RPMI7951 (cell line): ENCODE measurements at places on chromosomes 16 and 17. TPM values are rescaled to one million over a fixed set of nuclear protein-coding genes. Genes with fewer than 3 reads are reported as not detected.

Gene GRIN2A
- 0.59 and 1.2 TPM in 2 replicates for total RNA-seq

Gene DOC2A
- total RNA-seq = 1.1 TPM in 1 of 2 replicates, not detected in the other

Gene CBX2
- total RNA-seq = 5.0 and 6.1 TPM in 2 replicates

Gene PSMC3IP
- total RNA-seq = 18.7 and 25.0 TPM in 2 replicates

Gene SYT17
- 0.20 and 0.24 TPM in 2 replicates for total RNA-seq

Gene TOX3
- total RNA-seq = not detected in 2 replicates

Gene TBC1D3I
- total RNA-seq = 0.29 TPM in 1 of 2 replicates, not detected in the other

Gene DNAH3
- under 0.01 TPM in 1 of 2 replicates, not detected in the other for total RNA-seq

Gene KRTAP4-5
- not detected in 2 replicates for total RNA-seq

Gene TM4SF5
- total RNA-seq = not detected in 2 replicates

Gene SLC38A8
- not detected in 2 replicates for total RNA-seq

Gene GSG1L
- total RNA-seq = not detected in 2 replicates

Gene INO80E
- total RNA-seq = 53.7 and 81.3 TPM in 2 replicates

Gene PRSS27
- total RNA-seq = 0.29 and 1.1 TPM in 2 replicates

Gene MT3
- total RNA-seq = not detected in 2 replicates

Gene SNAI3
- total RNA-seq = not detected in 2 replicates

Gene TMEM256
- total RNA-seq = 177 and 229 TPM in 2 replicates

Gene CTF1
- 0.24 and 0.39 TPM in 2 replicates for total RNA-seq

Gene TNS4
- total RNA-seq = not detected in 2 replicates

Gene KRTAP4-4
- total RNA-seq = not detected in 2 replicates

Gene CNGB1
- not detected in 2 replicates for total RNA-seq

Gene CNTNAP4
- total RNA-seq = not detected in 2 replicates

Gene RSAD1
- 10.0 and 11.1 TPM in 2 replicates for total RNA-seq

Gene ASGR2
- not detected in 2 replicates for total RNA-seq

Gene SLC13A2
- total RNA-seq = not detected in 2 replicates

Gene MYO15A
- 0.24 TPM in 1 of 2 replicates, not detected in the other for total RNA-seq

Gene TEKT5
- total RNA-seq = not detected in 2 replicates

Gene ASGR1
- not detected in 2 replicates for total RNA-seq

Gene TLCD1
- total RNA-seq = 3.2 and 8.7 TPM in 2 replicates

Gene SLFN14
- total RNA-seq = not detected in 2 replicates

Gene TMEM235
- total RNA-seq = not detected in 2 replicates

Gene CASKIN1
- total RNA-seq = not detected in 2 replicates

Gene SALL1
- total RNA-seq = 8.9 and 10.8 TPM in 2 replicates

Gene SLC5A11
- not detected in 2 replicates for total RNA-seq

Gene NLRC3
- total RNA-seq = 0.12 TPM in 1 of 2 replicates, not detected in the other

Gene ODF4
- total RNA-seq = not detected in 2 replicates

Gene HOXB8
- total RNA-seq = 0.24 and 0.49 TPM in 2 replicates

Gene HS3ST3B1
- 0.88 and 1.2 TPM in 2 replicates for total RNA-seq

Gene OTOP3
- not detected in 2 replicates for total RNA-seq

Gene NPW
- 0.20 and 0.24 TPM in 2 replicates for total RNA-seq

Gene MSI2
- 29.4 and 30.4 TPM in 2 replicates for total RNA-seq

Gene TUBB3
- 229 and 237 TPM in 2 replicates for total RNA-seq

Gene MMP25
- under 0.01 TPM in 1 of 2 replicates, not detected in the other for total RNA-seq

Gene CIAO2B
- total RNA-seq = 254 and 336 TPM in 2 replicates

Gene IL17C
- total RNA-seq = not detected in 2 replicates

Gene SDF2
- total RNA-seq = 71.9 and 76.1 TPM in 2 replicates

Gene MYH8
- total RNA-seq = not detected in 2 replicates

Gene KIF2B
- not detected in 2 replicates for total RNA-seq

Gene SOX15
- total RNA-seq = not detected in 2 replicates

Gene CALB2
- total RNA-seq = 1.2 and 3.2 TPM in 2 replicates

Gene KRTAP2-2
- not detected in 2 replicates for total RNA-seq

Gene UBN1
- 16.5 and 19.7 TPM in 2 replicates for total RNA-seq

Gene SHISA9
- 0.10 and 0.12 TPM in 2 replicates for total RNA-seq

Gene PYDC1
- not detected in 2 replicates for total RNA-seq

Gene PPY
- total RNA-seq = not detected in 2 replicates

Gene CA5A
- total RNA-seq = not detected in 2 replicates

Gene COL1A1
- total RNA-seq = 239 and 259 TPM in 2 replicates
